Activated CD4-positive, alpha-beta T cell treated with anti-CD3 and anti-CD28 coated beads for 1 hour (primary cell): ENCODE measurements at places on chromosomes 16 and 17.

- no peak for DNase-seq
Measured at GRCh38 chr16:66136841-66137240, 229.7 kb upstream of the CDH5 start.

- DNase-seq, result no peak
Measured at GRCh38 chr16:1979271-1980029, 1.8 kb downstream of the NOXO1 start.

GRCh38 chr17:76772842-76773525 lies 35.1 kb downstream of the MFSD11 start:
- DNase-seq, result peak; percentile 40

DNA sequence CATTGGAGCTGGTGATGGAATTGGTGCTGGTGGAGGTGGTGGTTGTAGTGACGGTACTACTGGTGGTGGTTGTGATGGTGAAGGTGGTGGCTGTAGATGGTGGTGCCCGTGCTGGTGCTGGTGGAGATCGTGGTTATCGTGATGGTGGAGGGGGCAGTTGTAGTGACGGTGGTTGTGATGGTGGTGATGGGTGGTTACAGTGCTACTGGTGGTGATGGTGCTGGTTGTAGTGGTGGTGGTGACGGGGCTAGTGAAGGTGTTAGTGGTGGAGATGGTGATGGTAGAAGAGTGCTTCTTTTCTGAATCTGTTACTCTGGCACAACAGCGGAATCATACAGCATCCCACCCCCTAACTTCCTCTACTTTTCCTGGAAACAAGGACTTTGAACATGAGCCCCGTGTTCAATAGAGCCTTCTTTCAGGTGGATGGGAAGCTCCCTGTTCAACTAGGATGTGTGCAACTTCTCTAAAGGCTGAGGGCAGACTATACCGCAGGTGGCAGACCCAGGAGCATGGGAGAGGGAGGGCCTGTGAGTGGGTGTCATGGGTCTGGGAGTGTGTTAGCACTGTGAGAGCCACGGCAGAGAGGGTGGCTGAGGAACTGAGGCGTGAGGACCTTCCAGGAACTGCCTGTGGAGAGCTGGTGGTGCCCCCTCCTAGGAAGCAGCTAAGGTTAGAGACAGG lies 8.2 kb downstream of the TBX21 start:
- DNase-seq, result peak; percentile 7

DNA sequence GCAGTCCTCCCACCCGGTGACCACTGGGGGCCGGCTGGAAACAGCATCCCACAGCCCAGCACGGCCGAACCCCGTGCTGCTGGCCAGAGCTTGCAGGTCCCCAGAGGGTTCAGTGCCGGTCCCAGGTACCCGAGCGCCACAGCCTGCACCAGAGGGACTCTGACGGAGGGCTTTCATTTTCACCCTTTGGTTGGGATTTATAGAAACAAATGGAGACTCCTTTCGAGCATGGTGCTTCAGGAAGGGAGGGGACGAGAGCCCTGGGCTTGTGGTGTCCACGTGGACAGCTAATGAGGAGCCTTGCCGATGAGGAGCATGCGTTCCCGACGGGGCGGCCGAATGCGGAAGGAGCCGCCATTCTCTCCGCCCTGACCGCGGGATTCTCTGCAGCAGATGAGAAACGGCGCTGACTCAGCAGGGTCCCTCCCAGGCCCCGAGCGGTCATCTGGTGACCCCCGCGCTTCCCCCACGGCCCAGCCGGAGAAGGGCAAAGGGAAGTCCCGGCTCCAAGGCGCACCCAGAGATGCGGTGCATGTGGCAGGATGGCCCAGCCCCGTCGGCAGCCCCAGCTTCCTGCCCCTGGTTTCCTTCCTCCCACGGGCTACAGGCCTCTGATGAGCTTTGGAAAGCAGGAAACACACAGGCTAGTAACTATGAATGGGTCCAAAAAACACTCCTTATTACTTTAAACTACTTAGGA lies 9.8 kb downstream of the SLC38A10 start:
- peak; percentile 20 for DNase-seq

DNA sequence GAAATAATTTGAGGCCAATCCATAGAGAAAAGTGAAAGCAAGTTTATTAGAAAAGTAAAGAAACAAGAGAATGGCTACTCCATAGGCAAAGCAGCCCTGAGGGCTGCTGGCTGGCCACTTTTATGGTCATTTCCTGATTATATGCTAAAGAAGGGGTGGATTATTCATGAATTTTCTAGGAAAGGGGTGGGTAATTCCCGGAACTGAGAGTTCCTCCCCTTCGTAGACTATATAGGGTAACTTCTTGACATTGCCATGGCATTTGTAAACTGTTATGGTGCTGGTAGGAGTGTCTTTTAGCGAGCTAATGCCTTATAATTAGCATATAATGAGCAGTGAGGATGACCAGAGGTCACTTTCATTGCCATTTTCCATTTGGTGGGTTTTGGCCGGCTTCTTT lies 4.4 kb downstream of the DHRS7B start:
- no peak for DNase-seq

- DNase-seq, result no peak
Measured at GRCh38 chr16:11963706-11964105, 1.3 kb upstream of the TNFRSF17 start.

GRCh38 chr17:77449908-77450741 lies 309.4 kb downstream of the SEC14L1 start:
- DNase-seq, result no peak

GRCh38 chr16:53953336-53953735 lies 249.4 kb downstream of the FTO start:
- no peak for DNase-seq

DNA sequence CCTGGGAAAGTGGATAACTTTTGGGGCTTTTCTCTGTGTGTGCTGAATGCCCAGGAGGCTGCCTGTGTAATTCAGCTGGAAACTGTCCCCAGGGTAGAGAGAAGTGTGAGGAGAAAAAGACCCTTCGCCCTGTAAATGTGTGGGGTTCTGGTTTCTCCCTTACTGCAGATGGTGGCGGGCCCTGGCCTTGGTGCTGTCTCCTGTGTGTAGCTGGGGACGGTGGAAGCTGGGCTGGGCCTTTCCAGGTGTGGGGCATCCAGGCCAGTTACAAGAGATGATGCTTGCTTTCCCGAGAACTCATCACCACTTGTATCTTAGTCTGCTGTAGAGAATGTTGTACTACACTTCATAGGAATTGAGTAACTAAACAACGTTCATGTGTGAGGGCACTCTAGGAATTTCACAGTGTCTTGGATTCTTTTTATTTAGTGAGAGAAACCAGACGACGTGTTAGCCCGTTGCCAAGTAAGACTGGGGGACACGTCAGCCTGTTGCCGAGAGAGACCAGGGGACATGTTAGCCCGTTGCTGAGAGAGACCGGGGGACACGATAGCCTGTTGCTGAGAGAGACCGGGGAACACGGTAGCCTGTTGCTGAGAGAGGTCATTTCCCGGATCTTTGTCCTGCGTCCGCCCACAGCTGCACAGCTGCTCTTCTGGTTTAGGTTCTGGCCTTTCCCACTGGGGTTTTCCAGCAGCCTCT lies 43.1 kb downstream of the TBCD start:
- no peak for DNase-seq

- no peak for DNase-seq
Measured at GRCh38 chr17:38746004-38746848, 1.9 kb downstream of the PCGF2 start.

DNA sequence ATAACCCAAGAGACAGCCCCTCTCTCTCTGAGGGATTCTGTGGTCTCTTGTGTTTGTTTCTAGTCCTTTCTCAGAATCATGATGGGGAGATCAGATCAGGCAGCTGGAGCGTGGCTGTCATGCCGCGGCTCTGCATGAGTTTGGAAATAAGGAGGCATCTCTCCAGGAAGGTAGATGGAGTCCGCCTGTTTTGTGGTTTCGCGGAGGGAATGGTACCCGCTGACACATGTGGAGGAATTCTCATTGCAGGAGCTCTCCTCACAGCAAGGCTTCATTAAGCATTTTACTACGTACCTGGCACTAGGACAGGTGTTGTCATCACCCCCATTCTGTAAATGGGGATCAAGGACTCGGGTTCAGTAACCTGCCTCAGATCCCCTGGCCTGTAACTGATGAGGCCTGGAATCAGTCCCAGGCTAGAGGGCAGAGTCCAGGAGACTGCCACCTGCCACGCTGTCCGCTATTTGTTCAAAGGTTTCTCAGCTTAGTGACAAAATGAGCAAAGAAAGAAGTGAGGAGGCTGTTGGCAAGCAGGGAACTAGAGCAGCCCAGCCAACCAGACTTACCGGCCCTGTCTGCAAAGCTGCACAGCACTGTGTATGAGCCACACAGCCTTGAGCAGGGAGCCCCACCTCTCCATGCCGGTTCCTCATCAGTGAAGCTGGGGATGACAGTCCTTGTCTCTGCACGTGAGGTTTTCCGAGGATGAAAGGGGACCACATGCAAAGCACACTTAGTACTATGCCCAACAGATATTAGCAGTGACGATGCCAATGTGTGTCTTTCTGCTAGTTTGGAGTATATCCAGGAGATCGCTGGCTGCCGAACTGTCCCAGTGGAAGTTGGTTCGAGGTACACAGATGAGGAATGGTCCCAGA lies 11.0 kb downstream of the KDM8 start:
- no peak for DNase-seq

GRCh38 chr16:89360760-89361435 lies 129.5 kb downstream of the ANKRD11 start:
- peak; percentile 52 for DNase-seq

DNA sequence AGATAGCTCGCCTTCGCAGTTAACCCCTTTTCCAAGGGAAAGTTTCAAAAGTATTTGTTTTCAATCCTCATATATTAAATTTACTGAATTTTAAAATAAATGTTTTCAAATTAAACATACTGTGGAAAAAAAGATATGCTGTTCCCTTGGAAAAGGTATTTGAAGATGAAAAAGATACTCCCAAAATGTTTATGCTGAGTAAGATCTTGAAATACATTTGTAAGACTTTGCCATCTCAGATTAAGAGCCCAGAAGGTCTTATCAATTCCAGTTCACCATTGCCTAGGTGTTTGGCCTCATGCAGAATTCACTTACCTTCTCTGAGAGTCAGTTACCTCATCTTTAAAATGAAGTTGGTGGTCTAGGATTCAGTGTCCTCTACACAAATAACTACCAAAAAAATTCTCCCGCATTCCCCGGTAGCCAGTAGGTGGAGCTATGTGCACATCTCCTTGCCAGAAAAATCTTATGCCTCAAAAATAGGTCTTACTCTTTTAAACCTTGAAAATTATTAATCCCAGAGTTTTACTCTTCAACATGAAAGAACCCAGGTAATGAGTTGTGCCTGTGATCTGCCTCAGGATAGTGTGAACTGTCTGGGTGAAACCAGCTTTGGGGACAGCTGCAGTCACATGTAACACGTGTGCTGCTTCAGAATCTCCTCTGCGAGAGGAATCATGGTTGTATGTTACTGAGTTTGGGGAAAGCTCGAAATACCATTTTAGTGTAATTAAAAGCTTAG lies 178.3 kb downstream of the MRTFB start:
- peak; percentile 16 for DNase-seq

GRCh38 chr17:64377769-64378282 lies 12.8 kb downstream of the PECAM1 start:
- no peak for DNase-seq

DNA sequence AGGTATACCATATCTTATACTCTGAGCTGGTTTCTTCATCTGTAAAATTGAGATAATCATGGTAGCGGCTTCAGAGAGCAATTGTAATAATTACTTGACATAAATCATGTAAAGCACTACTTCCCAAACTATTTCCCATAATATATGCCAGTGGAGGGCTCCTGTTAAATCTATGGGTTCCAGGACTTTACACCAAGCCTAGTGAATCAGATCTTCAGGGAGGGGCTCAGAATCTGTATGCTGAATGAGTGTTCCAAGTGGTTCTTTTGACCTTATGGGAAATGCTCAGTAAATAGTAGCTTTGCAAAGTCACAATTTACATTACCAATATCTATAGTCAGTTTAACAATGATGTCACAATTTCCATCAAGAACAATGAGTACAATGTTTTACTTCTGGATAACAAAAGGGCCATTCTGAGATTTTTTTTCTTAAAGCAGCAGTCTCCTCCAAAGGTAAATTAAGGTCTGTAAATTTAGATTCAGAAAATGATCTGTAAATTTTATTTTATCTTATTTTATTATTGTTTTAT lies 50.9 kb upstream of the NLK start:
- no peak for DNase-seq

DNA sequence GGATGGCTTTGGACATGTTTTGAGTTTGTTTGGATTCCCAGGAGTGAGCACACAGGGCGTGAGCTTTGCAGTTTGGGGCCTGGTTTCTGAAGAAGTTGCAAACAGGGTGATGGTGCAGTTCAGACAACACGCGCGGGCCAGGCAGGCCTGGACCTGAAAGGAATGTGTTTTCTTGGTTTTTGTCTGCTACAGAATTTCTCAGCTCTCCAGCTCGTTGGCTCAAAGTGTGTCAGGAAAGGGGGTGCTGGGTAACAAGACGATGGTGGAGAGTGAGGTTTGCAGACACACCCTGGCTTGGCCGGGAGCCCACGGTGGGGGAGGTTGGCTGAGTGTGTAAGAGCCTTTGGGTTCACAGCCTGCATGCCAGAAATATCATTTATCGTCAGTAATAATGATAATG lies 82.3 kb downstream of the CMIP start:
- DNase-seq, result no peak

DNA sequence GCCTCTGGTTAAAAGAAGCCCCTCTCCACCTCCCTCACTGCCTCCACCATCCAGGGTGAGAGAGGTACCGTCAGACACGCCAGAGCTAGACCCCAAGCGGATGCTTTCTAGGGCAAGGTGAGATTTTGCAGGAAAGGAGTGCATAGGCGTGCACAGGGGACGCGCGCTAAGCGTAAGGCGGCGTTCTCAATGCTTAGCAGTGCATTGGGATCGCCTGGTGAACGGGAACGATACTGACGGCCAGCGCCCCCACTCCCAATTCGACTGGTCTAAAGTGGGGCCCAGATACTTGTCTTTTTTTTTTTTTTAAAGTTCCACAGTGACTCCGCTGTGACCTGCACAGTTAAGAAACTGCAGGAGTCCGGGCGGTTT lies 57.9 kb upstream of the CREBBP start:
- no peak for DNase-seq

- DNase-seq, result no peak
Measured at GRCh38 chr17:75237100-75238014, 24.0 kb downstream of the GGA3 start.
